Activated CD4-positive, alpha-beta T cell treated with anti-CD3 and anti-CD28 coated beads, Interleukin-2, amount 50 U/mL, for 24 hours (primary cell): ENCODE measurements at places on chromosomes 16 and 17.

GRCh38 chr17:69761767-69762321 is 313.2 kb upstream of the KCNJ16 start:
- no peak for DNase-seq

DNA sequence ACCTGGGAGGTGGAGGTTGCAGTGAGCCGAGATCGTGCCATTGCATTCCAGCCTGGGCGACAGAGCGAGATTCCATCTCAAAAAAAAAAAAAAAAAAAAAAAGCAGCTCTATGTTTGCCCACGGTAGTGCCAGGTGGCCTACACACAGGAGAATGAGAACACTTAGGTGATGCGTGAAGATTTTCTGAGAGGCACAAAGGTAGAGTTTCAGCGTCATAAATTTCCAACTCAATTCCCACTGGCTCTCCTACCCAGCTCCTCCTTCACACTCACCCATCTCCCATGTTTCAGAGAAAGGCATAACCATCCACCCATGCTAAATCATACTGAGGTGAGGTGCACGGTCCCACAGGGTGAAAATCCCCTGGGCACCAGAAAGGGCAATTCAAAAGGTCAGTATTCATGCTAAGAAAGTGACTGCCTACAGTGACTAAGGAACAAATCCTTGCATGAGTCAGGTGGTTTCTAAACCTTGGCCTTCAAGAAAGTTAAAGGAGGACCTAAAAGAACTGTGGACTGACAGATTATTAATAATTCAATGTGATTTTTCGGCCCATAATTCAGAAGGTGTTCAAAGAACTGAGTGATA is 4.8 kb downstream of the DCAKD start:
- DNase-seq = no peak

- DNase-seq = no peak
Measured at GRCh38 chr16:80667925-80668324, 127.1 kb downstream of the DYNLRB2 start.

DNA sequence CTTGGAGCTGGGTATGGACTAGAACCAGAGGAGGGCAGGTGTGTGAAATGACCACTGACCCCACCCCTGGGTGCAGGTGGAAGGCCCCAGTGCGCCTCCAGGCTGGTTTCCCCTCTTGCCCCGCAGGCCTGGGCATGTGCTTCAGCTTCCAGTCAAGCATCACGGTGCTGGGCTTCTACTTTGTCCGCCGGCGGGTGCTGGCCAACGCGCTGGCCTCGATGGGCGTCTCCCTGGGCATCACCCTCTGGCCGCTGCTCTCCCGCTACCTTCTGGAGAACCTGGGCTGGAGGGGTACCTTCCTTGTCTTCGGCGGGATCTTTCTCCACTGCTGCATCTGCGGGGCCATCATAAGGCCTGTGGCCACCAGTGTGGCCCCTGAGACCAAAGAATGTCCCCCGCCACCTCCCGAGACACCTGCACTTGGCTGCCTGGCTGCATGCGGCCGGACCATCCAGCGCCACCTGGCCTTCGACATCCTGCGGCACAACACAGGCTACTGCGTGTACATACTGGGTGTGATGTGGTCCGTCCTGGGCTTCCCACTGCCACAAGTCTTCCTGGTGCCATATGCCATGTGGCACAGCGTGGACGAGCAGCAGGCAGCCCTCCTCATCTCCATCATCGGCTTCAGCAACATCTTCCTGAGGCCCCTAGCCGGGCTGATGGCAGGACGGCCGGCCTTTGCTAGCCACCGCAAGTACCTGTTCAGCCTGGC is 9.7 kb upstream of the ARMC7 start:
- no peak for DNase-seq

DNA sequence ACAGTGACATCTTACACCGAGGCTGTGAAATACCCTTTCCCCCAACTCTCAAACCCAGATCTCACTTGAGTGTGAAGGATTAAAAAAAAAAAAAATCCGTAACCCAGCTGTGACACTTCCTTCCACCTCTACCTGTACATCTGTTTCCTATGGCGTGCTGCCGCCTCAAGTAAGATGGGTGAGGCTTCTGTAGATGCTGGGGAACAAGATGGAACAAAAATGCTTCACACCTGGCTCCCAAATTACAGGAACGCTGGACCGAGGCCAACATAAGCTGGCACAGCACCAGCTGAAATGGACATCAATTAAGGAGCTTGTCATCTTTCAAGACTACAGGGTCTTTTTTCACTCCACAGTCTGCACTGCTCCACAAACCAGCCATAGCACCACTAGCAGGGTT is 95.9 kb downstream of the HIC1 start:
- DNase-seq = no peak

- DNase-seq = no peak
Measured at GRCh38 chr16:11398851-11399250, 53.6 kb downstream of the RMI2 start.
